CMK (cell line): ENCODE measurements at places on chromosomes 6 and 20.

GRCh38 chr20:3374296-3374695, 33.2 kb downstream of the DNAAF9 start:
- no peak for DNase-seq

DNA sequence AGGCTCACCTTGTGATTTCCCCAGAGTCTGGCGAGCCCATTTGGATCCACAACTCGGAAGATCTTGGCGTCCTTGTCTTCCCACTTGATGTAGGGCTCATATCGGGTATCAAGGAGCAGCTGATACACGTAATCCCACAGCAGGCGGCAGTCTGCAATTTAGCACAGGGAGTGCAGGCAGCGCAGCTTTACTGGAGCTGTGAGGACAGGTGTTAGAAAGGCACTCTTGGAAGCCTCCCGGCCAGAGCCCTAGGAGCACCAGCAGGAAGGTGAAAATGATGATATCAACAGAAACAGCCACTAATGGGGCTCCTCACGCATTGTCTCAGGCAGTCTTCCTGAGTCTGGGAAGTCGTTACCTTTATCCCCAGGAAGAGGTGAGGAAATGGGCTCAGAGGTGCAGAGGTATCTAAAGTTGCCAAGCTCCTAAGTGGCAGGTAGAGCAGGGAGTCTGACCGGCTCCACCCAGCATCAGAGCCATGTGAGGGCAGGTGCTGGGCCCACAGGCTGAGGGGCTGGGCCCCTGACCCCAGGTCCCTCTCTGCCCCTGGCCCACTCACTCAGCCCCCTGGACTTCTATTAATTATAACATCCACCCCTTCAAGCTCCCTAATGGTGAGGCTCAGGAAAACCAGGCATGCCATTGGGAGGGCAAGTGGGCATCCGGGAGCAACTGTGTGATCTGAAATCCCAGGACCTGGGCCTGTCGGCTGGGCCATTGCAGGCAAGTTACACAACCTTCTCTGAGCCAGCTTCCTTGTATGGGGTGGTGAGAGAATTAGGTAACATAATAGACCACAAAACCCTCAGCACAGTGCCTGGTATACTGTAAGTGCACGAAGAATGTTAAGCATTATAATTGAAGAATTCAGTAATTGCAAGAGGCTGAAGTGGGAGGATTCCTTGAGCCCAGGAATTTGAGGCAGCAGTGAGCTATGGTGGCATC, 18.3 kb downstream of the ETV7 start:
- no peak for DNase-seq

DNA sequence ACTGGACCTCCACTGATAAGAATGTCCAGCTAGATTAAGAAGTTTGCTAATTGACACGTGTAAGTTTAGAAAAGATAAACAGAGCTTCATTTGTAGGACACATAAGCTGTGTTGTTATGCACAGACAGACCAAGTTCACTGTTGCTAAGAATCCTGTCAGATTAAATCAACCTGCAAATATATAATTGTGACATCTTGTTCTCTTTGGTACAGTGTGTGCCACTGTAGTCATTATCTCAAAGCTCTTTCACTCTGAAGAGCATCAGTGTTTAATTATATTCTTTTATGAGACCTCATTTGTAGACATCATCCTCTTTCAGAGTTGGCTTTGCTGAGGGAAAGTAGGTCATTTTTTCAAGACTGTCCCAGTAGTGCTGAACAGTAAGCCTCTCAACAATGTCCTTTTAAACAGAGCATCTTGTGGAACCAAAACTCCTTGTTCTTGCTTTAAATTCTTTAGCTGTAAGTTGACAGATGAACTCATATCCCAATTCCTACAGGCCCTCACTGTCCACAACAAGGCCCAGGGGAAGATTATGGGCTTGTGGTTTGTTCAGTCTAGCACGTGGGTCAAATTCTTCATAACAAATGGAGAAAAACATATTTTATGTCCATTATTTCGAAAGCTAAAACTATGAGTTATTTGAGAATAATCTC, 252.4 kb downstream of the HDGFL1 start:
- no peak for DNase-seq

GRCh38 chr6:46051962-46052361, 36.3 kb upstream of the CLIC5 start:
- DNase-seq = no peak

DNA sequence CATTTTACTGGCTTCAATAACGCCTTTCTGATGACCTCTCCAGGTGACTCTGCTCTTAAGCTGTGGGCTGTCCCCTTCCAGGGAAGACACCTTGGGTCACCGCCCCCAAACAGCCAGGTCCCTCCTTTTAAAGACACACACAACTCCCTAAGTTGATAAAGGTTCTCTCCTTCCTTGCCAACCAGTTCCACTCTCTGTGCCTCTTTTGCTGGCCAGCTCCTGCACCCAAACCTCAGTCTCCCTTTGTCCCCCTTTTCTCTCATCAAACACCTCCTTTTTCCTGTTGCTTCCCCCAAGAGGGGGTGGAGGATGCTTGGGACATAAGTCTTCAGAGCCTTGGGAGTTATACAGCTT, 1.0 kb downstream of the NCOA6 start:
- DNase-seq = no peak

GRCh38 chr6:131574133-131574532, 1.1 kb downstream of the ARG1 start:
- no peak for DNase-seq

DNA sequence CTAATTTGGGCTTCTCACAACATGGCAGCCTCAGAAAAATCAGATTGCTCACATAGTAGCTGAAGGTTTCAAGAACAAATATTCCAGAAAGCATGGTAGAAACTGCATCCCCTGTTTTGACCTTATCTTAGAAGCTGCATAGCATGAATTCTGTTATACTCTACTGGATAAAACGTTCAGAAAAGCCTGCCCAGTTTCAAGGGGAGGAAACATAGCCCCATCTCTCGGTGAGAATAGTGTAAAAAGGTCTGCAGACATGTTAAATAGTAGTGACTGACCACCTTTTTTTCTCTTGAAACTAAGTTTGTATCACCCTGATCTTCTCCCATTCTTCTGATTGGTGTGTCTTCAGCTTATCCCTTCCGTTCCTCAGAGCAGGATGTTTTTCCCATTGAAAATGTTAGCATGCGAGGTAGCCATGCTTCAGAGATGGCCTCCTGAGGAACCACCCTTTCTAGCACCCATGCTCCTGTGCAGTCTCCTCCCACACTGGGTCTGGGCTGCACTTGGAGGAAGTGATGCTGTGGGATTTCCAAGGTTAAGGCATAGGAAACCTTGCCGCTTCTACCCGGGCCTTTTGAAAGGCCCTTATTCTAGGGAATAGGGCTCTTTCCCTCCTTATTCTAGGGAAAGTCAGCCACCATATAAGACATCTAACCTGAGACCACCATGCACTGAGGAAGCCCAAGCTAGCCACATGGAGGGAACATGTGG, 50.1 kb downstream of the MARCKS start:
- DNase-seq = no peak

- DNase-seq = no peak
Measured at GRCh38 chr6:41474213-41474933, 71.8 kb upstream of the FOXP4 start.

- no peak for DNase-seq
Measured at GRCh38 chr20:35772563-35773058, 796 bp downstream of the PHF20 start.

DNA sequence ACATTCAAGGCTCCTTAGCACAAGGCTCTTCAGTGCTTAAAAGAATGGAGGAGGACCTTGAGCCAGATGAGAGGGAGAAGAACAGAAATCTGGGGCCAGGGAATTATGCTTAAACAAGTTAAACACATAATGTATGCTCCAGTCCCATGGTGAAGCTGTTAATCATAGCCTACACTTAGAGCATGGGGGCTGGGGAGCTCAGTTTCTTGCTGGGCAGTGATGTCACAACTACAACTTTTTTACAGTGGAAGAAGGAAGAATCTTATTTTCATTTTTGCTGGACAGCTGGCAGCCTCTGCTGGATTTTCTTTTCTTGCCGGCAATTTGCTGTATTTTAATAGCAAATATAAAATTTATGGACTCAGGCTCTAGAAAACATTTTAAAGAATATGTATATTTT, 432.5 kb downstream of the CD109 start:
- DNase-seq = no peak

DNA sequence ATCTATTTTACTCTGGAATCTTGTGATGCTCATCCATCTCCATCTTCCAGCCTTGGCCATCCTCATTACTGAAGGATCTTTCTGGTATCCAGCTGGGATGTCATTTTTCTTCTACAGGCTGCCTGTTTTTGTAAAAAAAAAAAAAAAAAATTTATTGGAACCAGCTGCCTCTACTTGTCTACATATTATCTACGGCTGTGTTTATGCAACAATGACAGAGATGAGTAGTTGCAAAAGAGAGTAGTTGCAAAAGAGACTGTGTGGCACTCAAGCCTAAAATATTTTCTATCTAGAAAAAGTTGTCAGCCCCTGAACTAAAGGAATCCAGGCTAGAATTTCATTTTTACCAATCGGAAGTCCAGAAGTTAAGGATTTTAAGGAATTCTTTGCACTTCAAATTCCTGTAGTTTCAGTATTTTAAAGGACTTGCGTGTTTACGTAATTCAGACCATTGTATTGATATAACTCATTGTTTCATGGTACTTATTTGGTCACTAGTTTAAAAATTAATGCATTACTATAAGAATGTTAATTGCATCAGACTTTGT, 38.6 kb upstream of the PLCG1 start:
- DNase-seq = no peak

DNA sequence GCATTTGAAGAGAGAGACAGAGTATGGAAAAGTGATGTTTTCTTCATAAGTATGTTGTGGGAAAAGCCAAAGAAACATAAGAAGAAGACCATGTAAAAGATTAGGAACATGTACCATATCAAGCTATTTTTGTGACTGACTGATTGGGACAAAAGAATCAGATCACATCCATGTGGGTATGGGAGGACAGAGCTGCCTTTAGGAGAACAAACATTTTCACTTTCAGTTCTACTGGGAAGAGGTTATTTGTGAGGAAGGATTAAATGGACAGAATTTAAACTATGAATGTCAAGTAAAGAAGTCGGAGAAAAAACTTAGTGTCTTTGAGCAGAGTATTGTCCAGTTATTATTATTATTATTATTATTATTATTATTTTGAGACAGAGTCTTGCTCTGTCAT, 124.4 kb upstream of the HCRTR2 start:
- DNase-seq = no peak

DNA sequence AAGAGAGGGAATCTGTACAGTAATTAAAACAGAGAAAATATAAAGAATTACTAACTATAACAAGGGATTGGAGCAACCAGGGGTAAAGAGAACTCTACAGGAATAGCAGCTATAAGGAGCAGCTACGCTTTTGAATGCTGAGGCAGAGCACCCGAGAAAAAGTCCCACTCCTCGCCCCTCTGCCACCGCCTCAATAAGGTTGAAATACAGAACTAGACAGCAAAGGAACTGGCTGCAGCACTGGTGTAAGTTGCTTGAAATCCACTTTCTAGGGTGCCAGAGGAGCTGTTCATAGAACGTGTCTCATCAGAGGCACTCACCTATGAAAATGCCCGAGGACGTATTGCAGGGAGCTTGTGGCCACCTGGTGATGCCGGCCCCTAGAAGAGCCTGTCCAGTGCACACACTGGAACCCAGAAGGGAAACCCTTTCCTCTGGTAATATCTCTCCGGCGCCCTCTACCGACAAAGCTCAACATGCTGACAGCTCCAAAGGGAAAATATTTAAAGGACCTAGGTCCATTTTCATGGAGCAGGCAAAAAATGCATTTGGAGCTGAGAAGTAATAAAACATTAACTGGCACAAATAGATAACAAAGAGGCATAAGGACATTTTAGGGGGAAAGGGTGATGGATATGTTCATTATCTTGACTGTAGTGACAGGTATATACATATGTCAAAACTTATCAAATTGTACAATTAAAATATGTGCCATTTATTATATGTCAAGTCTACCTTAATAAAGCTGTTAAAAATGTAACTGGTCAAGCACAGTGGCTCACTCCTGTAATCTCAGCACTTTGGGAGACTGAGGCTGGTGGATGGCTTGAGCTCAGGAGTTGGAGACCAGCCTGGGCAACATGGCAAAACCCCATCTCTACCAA, 137.4 kb upstream of the HDAC2 start:
- no peak for DNase-seq

DNA sequence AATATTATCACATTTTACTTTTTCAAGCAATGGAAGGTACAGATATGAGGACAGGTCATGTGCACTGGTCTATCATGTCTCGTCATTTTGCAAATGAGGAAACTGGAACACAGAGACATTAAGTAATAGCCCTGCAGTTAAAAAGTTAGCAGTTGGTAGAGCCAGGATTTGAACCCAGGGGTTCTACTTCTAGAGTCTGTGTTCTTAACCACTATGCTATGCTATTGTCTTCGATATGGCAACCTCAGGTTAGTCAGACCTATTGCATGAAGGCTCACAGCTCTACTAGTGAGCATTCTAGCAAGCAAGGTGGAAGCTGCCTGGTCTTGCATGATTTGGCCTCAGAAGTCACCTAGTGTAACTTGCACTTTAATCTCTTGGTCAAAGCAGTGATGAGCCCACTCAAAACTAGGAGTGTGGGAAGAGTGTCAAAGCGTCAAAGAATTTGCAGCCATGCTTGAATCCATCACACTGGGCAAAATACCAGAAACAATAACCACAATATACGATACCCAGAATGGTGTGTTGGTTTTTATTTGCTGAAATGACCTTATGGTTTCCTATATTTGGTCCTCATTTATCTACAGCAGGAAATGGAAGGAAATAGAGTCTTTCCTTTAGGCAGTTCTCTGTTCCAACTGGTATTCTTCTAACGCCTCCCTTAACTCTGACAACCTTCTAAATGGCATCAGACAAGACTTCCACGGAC, 20.4 kb upstream of the BMP2 start:
- no peak for DNase-seq

- DNase-seq = no peak
Measured at GRCh38 chr6:153210083-153210482, 79.0 kb upstream of the RGS17 start.

GRCh38 chr20:15523400-15523799, 1049.8 kb downstream of the KIF16B start:
- no peak for DNase-seq

DNA sequence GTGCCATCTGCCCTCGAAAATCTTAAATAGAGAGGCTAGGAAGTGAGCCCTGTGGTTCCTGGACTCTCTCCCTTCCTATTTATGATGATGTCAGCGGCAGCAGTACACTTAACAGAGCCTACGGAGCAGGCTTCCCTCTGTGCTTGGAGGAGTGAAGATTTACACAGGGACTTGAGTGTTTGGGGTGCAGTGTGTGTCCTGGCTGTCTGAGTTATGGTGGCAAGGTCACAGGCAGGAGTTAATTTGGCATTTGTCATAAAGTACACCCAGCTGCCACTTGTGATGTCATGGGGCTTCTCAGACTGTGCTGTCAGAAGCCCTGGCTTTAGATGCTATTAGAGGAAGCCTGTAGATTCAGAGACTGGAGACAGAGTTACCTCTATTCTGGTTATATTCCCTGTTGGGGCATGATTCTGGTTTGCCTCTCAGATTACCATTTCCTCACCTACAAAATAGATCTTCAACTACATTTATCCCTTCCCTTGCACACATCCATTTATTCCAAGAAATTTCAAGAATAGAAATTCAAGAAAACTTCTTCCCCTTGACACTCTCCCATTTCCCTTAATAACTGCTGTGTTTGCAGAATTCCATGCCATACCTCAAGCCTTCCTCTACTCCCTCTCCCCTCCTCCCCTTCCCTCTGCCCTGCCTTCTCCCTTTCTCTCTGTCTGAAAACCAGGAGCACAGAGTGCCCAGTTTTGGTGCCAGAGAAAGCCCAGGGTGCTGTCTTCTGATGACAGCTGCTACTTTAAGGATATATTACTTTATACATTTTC, 72.1 kb downstream of the SLC24A3 start:
- no peak for DNase-seq

- no peak for DNase-seq
Measured at GRCh38 chr20:53647286-53647821, 53.7 kb upstream of the ZNF217 start.

GRCh38 chr6:74932232-74932888, 273.5 kb downstream of the COL12A1 start:
- no peak for DNase-seq
